ENCODE measurements at places on chromosomes 4 and X.
A peak's percentile ranks its signal among the peaks of the same experiment; 100 is the strongest.

DNA sequence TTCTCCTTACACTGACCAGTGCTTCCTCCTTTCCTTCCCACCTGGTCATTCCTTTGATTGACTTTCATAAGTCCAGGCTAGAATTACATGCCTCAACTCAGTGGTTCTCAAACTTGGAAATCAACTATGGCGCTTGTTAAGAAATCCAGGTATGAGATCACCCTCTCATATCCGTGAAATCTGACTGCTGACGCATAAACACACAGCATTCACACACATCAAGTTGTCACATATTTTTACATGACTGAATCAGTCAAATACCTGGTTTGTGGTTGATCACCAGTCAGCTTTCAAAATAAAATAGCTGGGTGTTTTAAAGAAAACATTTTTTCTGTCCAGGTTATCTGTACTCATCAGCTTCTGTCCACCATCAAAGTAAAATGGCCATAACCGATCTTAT is 433.5 kb downstream of the AFF2 start:
- DNase-seq, result no peak

DNA sequence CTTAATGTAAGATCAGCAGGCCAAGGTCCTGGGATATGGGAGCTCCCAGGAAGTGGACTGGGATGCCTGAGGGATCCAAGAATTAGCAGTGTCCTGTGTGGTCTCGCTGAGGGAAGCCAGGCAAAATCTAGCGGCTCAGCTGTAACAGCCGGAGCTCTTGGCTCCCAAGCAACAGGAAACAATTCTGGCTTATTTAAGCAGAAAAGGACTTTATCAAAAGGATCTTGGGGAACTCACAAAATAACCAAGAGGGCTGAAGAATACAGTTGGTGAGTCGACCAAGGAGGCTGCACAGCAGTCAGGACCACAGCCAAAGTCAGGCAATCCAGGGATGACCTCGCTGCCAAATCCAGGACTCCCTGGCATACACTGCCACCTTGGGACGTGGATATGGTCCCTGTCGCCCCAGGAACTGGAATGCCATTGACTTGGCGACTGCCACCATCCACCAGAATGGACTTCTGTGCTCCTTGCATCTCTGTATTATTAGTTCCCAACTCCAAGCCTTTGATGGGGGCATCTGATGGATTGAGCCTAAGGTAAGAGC is 165.3 kb upstream of the BCOR start:
- DNase-seq, result no peak

GRCh38 chr4:151690876-151691275 is 69.9 kb downstream of the GATB start:
- DNase-seq, result no peak

DNA sequence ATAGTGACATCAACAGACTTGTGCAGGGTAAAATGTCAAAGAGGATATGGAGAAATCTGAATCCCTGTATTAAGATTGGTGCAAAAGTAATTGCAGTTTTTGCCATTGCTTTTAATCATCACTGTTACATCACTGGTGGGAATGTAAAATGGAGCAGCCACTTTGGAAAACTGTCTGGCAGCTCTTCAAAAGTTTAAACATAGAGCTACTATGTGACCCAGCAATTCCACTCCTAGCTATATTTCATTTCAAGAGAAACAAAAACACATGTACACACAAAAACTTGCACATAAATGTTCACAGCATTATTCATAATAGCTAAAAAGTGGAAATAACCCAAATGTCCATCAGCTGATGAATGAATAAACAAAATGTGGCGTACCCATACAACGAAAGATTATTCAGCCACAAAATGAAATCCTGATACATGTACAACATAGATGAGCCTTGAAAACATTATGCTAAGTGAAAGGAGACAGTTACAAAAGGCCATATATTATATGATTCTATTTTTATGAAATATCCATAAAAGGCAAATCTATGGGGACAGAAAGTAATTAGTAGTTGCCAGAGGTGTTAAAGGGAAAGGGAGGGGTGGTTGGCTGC is 106.4 kb downstream of the AMELX start:
- DNase-seq, result no peak

DNA sequence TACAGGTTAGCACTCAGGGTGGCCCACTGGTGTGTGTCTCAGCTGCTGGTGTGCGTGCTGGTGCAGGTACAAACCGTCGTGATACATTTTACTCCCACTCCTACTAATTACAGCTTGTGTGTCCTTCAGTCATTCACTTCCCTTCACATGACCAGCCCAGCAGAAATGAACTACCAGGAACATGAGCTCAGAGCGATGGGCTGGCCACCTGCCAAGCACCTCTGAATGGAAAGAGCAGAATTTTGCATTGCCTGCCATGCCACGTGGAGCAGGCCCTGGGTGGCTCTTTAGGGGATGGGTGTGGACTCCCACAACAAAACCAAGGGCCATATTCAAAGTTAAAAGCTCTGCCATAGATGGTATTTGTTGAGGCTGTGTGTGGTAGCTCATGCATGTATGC is 58.9 kb upstream of the PGM2 start:
- peak; percentile 87 for DNase-seq

DNA sequence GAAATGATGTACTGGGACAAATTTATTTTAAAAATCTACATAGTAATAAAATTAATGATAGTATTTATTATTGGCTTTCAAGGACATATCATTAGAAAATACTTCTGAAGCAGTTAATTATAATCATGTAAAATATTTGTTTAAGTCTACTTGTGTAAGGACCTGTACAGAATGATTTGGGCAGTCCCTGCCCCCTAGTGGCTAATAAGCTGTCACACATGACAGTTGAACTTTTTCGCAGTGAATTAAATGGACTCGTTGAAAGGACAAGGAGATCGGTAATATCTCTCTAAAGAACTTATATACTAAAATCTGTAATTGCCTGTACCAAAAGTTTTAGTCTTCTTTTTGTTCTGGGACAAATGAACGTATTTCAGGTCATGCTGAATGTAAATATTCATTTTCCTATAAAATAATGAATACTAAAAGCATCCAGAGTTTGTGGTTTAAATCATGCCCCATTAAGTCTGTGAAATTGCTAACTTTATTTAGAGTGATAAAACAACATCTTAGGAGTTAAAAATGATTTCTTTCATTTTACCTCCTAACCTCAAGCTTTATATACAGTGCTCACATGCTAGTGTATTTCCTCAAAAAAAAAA is 13.6 kb downstream of the EXOC1 start:
- DNase-seq, result no peak

DNA sequence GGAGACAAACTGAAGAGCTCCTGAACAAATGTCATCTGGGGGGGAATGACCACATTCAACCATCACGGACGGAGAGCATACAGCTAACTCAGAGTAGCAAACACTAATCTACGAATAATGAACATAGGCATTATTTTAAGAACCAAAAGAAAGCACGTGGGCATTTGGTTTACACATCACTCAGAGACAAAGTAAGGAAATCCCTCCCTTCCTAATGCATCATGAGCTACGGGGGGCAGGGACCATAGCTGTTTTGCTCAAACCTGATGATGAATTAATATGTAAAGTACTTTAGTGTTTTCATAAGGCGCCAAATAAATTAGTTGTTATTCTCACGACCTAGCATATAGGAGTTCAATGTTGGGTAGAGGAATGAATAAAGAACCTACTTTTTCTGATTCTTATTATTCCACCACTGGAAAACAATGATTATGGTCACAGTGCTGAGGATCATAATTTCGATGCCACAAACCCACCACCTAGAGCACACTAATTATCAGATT is 11.7 kb upstream of the TMEM156 start:
- DNase-seq, result no peak

GRCh38 chrX:20432746-20433387 is 166.2 kb upstream of the RPS6KA3 start:
- DNase-seq, result no peak

DNA sequence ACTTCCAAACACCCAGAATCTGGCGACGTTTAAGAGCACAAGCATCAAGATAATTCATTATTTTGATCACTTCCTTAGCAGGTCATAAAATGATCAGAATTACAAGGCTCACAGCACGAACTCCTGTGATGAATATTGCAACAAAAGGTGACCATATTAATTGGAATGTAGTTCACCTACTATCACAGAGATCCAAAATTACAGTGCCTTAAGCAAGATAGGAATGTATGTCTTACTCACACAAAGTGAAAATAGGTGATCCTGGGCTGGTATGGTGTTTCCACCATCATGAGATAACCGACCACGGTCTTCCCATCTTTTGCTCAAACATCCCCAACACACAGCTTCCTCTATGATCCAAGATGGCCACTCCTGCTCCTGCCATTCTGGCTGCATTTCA is 131.2 kb downstream of the SCFD2 start:
- DNase-seq, result no peak

DNA sequence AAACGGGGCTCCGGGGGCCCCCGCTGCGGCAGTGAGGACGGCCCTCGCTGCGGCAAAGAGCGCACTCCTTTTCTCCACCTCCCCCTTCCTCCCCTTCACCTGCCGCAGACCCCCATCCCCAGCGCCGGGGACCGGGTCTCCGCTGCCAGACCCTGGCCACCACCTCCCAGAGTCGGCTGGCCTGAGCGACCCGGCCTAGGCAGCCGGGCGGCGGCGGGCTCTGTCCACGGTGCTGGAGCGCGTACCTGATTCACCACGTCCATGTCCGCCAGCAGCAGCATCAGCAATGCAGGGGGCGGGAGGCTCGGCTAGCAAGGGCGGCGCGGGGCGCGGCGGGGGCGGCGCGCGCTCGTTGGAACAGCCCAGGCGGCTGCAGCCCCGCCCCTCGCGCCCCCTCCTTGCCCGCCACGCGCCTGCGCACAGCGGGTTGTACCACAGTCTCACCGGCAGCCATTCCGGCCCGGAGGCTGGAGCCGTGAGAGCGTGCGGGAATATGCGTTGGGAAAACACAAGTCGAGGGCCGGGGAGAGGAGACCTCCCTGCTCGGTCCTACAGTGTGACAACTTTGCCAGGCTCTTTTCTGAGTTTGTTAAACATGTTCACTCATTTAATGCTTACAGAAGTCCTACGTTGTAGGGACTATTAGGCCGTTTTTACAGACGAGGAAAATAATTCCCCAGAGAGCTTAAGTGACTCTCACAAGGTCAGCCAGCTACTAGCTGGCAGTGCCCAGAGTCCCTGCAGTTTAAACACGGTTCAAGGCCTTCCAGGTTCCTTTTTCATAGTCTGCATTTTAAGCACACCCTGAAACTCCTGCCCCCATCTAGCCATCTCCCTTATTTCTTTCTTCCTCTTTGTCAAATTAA is at the start of gene SYP:
Gene SYP, minus strand, starts transcription at position 288 of the 866 bp plus-strand sequence. Its CDS starts 7 bp downstream, at position 281.
- DNase-seq, result no peak

- DNase-seq, result no peak
These were observed 471.7 kb downstream of the GASK1B start for GRCh38 chr4:157700898-157701694.

- no peak for DNase-seq
These were observed 2.6 kb upstream of the TMEM192 start for GRCh38 chr4:165115301-165115700.

GRCh38 chrX:15988661-15989603 is 134.3 kb upstream of the AP1S2 start:
- DNase-seq, result no peak

- no peak for DNase-seq
These were observed 44.9 kb downstream of the TIGD4 start for GRCh38 chr4:152734699-152735050.

DNA sequence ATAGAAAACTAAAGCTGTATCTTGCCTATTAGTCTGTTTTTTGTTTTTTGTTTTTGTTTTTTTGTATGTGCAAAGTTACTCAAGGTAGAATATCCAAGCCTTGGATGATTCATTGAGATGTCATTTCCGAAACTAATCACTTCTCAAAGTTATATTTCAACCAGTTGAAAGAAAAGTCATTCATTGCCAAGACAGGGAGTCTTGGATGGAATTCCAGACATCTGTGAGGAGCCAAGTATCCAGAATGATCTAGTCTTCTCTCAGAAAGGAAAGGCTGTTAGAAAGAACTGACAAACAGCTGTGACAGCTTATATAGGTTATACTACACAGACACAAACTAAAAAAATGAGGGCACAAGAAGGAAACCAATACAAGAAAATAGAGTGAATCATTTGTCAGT is 141.1 kb upstream of the NDST3 start:
- no peak for DNase-seq

- no peak for DNase-seq
These were observed 80.0 kb downstream of the ARSJ start for GRCh38 chr4:113899271-113900070.

- no peak for DNase-seq
These were observed 5.0 kb downstream of the ADH7 start for GRCh38 chr4:99430106-99430505.

- DNase-seq, result peak; percentile 45
These were observed 62.6 kb upstream of the ALB start for GRCh38 chr4:73341454-73341853.

- no peak for DNase-seq
These were observed 35.9 kb downstream of the ADGRG4 start for GRCh38 chrX:136336623-136337022.

GRCh38 chrX:132961511-132961910 is 3.1 kb upstream of the HS6ST2 start:
- no peak for DNase-seq

DNA sequence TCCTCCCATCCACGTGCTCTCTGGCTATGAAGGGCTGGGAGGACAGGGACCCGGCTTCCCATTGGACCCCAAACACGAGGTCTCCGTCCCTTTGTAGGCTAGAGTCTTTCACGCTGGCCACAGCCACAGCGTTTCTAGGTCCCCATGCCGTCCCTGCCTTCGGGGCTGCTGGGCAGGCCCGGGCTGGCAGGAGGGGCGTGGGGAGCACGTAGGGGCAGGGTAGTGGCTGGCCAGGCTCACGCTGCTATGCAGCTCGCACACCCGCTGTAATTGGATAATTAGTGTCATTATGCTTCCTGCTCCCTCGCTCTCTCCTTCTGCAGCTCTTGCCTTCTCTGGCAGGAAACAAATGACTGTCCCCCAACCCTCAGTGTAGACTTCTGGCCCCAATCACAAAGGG is 9.8 kb downstream of the ATP2B3 start:
- DNase-seq, result no peak

DNA sequence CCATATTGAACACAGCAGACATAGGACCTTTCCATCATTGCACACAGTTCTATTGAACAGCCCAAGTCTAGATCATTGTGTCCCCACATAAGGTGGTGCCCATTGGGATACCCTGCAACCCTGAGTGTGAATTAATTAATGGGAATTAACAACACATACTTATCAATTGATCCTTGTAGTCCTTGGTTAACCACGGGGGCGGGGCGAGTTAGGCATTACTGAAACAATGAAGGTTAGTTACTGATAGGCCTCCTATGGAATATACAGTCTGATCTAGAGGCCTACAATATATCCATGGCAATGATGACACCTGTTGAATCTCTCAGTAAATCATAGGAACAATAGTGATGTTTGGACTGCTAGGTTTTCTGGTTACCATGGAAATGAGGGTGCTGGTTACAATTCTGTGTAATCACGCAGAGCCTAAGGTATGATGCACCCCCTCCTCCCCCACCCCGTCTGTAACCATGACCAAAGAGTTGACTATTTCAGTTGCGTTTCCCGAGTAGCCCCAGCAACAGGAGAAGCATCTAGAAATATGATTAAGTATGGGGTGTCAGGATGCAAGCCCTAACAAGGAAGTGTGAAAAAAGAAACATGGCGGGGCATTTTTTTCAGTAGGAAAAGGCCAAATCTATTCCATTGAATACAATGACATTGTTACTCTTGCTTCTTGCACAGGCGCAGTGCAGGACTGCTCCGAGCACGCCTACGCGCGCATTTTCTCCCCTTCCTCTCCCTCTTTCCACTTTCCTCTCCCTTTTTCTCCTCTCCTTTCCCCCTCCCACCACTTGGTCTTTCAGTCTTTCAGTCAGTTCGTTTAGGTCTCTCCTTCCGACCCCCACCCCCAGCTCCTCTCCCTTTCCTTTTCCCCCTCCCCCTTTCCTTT is 677 bp upstream of the NONO start:
- no peak for DNase-seq

- DNase-seq, result no peak
These were observed 565.9 kb upstream of the TECRL start for GRCh38 chr4:64975177-64975576.

All from NCI-H187 treated with DMSO at 0.1 percent for 48 hours (cell line).